ENCODE measurements at places on chromosomes 5 and 9.

- no peak for DNase-seq
Measured at GRCh38 chr5:3517348-3517747, 78.3 kb upstream of the IRX1 start.

- no peak for DNase-seq
Measured at GRCh38 chr9:106927916-106928315, 65.0 kb downstream of the ZNF462 start.

GRCh38 chr5:141779503-141779973 lies 97.5 kb upstream of the ARAP3 start:
- no peak for DNase-seq

GRCh38 chr9:89498852-89499480 lies 1.1 kb upstream of the SEMA4D start:
- DNase-seq: no peak

GRCh38 chr5:126506079-126506478 lies 82.9 kb downstream of the GRAMD2B start:
- DNase-seq: no peak

- DNase-seq: no peak
Measured at GRCh38 chr5:87361031-87361445, 51.7 kb downstream of the CCNH start.

DNA sequence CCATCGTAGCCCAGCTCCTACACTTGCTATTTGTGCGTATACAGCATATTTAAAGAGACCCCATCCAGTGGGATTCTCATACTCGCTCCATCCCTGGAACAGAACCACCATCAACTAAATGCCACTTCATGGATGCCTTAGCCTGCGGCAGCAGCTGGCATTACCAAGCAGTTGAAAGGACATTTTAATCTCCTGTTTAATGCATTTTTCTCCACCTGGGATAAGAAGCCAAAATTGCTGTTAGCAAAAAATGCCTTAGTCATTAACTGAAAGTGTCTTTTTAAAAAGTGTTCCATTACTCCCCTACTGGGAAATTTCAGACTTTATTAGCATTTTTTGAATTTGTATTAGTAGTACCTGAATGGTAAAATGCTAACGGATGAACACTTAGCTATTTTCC lies 662.6 kb upstream of the MEF2C start:
- DNase-seq: no peak

GRCh38 chr5:105163547-105163946 lies 1601.0 kb upstream of the NUDT12 start:
- DNase-seq: no peak

DNA sequence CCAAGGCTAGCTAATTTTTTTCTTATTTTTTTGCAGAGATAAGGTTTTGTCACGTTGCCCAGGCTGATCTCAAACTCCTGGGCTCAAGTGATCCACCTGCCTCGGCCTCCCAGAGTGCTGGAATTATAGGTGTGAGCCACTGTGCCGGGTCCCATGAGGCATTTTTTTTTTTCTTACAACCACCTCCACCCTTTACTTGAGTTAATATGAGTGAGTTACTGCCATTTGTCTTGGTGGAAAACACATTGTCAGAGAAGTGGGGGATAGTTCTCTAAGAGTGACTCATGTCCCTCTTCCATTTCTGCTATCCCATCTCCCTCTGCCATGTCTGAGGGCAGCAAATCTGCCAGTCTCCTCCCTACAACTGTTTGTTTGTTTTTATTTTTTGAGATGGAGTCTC lies 163.4 kb upstream of the CLINT1 start:
- no peak for DNase-seq

DNA sequence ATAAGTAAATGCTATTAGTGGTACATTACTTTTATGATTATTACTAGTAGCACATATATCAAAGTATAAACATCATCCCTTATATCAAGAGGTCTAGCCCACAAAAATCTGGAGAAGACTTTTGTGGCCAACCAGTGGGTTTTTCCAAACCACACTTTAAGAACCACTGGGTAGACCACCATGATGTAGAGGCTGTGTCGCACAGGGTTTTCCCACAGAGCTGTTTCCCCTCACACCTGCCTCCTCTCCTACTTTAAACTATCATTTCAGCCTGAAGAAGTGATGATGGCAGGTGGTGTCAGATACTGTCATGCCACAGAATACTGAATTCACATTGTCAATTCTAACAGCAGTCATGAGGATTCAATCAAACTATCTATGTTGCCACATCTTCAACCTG lies 109.2 kb downstream of the FBXW11 start:
- no peak for DNase-seq

- DNase-seq: peak; percentile 53
Measured at GRCh38 chr9:74498621-74499095, 1.5 kb downstream of the RORB start.

GRCh38 chr9:72982146-72982799 lies 29.4 kb upstream of the ALDH1A1 start:
- no peak for DNase-seq

- no peak for DNase-seq
Measured at GRCh38 chr5:11814373-11814772, 89.9 kb downstream of the CTNND2 start.

DNA sequence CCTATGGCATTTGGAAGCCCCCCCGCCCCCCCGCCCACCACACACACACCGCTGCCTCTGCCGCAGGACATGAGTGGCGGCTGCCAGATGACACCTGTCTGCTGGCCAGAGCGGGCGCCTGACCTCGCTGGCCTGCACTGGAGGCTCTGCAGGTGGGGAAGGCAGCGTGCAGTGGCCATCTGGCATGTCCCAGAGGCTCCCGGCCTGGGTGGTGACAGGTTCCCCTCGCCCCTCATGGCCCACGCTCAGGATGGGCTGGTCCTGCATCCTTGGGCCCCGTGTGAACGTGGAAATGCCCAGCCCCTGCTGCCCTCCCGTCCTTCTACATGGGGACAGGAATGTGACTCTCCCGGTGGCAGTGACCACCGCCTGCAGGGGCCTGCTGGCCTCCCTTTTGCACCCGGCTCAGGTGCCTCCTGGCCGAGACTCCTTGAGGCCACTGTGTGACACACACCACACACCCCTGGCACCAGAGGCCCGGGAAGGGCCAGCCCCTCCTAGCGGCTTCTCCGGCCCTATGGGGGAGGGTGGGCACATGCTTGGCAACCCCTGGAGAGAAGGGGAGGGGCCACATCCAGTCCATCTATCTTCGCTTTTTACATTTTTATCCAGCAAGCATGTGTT lies 30.3 kb downstream of the IRX4 start:
- no peak for DNase-seq

- no peak for DNase-seq
Measured at GRCh38 chr5:167699432-167699831, 592.0 kb upstream of the WWC1 start.

DNA sequence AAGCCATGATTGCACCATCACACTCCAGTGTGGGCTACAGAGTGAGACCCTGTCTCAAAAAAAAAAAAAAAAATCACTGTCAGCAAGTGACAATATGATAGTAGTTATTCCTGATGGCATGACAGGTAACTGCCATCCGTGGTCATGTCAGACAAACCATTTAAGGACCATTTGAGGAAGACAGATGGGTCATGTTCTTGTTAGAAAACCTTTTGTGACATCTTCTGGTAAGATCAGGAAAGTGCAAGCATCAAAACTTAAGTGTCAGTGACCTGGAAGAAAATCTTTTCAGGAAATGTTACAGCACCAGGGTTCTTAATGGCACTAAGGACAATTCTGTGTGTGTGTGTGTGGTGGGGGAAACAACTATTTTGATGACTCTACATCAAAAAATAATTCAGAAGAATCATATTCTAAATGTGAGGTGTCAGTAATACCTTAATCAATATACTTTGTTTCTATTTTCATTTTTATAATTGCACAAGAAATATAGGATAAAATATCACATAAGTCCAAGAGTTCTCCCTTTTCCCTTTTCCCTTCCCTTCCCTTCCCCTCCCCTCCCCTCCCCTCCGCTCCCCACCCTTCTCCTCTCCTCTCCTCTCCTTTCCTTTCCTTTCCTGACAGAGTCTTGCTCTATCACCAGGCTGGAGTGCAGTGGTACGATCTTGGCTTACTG lies 17.8 kb downstream of the SLC38A9 start:
- no peak for DNase-seq

DNA sequence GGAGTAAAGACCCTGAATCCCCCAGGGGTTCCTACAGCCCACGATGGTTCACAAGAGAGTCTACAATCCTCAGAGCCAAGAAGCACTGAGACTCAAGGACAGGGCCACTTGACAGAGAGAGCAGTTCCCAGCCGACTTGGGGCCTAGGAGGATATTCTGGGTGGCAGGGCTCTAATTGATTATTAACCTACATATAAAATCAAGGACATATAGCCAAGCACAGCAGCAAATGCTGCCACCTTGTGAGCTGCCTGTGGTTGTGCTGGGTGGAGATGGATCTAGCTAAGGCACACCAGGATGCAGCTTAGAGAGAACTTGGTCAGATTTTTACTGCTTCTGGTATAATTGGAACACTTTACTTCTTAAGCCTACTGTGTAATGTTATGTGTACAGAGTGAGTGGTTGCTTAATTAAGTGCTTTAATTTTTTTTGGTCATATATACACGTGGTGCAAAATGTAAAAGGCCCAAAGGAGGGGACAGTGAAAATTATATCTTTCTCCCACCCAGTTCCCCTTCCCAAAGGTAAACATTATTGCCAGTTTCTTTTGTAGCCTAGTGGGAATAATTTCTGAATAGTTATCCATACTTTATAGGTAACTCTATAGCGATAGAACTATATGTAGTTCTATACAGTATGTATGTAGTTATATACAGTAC lies 78.8 kb downstream of the F2RL2 start:
- peak; percentile 64 for DNase-seq

DNA sequence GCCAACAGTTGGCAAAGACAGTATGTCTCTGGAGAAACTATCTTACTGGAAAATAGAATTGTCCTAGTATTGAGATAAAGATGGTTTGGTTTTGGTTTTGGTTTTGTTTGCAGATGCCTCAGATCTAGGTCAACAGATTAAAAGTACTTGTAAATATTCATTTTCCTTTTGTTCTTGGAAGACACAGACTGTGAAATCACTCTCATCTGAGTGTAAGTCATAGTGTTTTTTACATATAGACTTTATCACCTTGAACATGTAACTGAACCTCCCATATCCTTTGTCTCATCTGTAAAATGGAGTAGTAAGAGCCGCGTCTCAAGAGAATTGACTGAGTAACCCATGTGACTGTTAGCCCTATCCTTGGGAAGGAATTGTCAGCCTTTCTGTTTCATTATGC lies 34.3 kb downstream of the MAP3K1 start:
- DNase-seq: no peak

DNA sequence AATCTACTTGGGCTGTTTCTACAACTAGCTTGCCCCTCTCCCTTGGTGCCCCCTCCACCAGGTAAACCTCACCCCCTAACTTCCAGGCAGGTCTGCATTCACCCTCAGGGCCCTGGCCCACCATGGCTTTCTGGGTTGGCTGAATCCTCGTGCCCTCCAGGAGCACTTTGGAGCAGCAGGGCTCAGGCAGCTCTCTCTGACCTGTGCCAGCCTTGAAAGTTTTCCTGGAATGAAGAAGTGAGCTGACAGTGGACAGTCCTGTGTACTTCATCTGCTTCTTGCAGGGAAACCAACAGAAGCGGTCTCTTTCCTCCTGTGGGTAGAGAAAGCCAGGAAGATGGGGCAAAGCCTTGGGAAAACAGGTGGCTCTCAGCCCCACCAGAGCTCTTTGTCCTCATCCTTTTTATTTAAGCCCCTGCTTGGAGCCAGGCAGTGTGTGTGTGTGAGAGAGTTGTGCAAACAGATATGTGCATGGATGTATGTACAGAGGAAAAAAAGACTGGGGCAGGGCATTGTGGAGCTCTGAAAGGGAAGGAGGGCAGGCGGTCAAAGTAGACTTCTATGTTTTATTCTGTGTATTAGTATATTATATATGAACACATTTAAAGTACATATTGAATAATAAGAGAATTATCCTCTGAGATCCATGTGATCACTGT lies 62.3 kb upstream of the SPRY4 start:
- no peak for DNase-seq

DNA sequence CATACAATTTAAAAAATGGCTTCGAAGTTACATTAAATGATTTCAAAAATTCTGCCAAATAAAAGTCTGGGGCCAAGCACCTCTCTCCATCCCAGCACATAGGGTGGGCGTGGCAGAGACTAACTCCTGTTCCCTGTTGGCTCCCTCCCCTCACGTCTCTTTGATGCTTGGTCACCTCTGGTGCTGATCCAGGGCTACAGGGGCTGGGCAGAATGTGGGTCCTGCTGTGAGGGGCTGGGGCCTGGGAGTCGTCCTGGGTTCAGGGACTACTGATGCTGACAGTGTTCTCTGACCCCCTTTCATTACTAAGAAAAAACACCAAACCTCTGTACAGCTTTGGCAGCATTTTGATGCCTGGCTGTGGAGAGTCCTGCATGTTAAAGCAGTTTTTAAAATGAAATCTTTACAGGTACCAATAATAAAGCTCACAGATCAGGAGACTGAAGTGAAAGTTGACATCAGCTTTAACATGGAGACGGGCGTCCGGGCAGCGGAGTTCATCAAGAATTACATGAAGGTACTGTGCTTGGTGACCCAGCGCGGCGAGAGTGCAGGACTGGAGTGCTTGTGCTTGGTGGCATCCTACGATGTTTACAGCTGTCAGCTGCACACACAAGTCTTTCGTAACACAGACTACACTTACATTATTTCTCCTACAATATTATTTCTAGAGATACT lies 29.0 kb downstream of the TENT4A start:
- peak; percentile 42 for DNase-seq

GRCh38 chr5:131575660-131576227 lies 59.3 kb downstream of the RAPGEF6 start:
- no peak for DNase-seq

- DNase-seq: no peak
Measured at GRCh38 chr9:38311382-38312270, 80.9 kb upstream of the ALDH1B1 start.

- peak; percentile 42 for DNase-seq
Measured at GRCh38 chr9:138049779-138050471, 172.3 kb downstream of the CACNA1B start.

- peak; percentile 89 for DNase-seq
Measured at GRCh38 chr9:98998441-98999151, 54.9 kb downstream of the COL15A1 start.

DNA sequence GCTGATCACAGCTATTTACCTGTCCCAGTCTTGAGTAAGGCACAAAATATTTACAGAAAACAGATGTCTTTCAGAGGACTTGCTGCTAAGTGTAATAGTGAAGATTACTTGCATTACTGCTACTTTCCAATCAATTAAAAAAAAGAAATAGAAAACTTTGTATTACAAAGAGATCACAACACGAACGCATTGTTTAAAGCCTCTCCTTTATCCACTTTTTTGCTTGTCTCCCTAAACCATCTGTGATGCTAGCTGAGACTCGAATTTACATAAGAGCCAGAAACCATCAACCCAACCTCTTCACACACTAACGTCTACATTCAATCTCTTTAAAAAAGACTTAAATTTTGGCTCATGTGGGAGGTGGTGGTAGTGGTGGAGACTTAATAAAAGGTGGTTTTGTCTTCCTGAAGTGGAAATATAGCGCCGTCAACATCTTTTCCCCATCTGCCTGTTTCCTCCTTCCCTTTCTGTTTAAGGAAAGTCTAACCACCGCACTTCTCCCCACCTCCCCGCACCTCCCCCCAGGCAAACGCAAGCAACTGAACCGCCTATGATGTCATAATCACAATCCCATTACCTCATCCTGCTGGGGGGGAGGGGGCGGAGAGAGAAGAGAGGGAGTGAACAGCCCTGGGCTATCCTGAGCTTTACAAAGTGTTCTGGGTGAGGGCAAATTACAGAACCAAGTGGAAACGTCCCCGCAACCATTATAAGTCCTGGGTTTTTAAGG lies 948 bp upstream of the FAM53C start:
- DNase-seq: no peak

GRCh38 chr5:179267671-179268083 lies 77.6 kb downstream of the ADAMTS2 start:
- no peak for DNase-seq

Measured in activated CD8-positive, alpha-beta memory T cell treated with anti-CD3 and anti-CD28 coated beads, Interleukin-2, amount 50 U/mL, for 48 hours (primary cell).